ENCODE measurements at places on chromosomes 6 and 20.

- no peak for DNase-seq
Measured at GRCh38 chr20:59318201-59318790, 17.9 kb downstream of the EDN3 start.

DNA sequence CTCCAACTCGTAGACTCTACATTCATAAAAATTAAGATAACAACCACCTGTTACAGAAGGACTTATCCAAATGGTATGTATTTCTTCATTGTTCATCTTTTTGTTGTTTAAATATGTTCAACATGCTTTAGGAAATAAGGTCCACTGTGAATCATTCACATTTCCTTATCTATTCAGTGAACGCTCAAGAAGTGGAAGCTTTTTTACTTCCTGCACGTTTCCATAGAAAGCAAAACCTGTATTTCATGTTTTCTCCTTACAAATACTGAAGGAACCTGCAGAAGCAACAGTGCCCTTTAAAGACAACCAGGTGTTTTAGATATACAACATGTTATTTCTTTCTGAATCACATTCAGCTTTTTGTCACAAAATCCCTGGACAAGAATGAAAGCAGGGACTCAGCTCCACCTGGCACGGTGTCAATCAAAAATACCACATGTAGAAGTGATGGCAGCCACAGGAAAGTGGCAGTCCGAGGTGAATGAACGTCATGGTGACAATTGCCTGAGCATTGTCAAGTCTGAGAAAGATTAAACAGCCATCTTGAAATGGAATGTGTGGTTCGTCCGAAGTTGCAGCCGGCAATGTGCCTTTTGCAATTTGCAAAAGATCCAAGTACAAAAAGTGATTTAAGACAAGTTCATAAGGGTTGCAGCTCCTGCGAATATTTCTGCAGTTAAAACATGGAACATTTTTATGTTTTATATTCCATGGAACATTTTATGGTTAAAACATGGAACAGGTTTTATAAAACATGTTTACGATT is 66.7 kb upstream of the RIPOR2 start:
- DNase-seq, result no peak

GRCh38 chr20:62686869-62687830 is 21.5 kb upstream of the NTSR1 start:
- DNase-seq, result no peak

GRCh38 chr20:6212903-6213302 is 90.1 kb upstream of the FERMT1 start:
- no peak for DNase-seq
